HS-27A (cell line): ENCODE measurements at places on chromosomes 11 and 22.

DNA sequence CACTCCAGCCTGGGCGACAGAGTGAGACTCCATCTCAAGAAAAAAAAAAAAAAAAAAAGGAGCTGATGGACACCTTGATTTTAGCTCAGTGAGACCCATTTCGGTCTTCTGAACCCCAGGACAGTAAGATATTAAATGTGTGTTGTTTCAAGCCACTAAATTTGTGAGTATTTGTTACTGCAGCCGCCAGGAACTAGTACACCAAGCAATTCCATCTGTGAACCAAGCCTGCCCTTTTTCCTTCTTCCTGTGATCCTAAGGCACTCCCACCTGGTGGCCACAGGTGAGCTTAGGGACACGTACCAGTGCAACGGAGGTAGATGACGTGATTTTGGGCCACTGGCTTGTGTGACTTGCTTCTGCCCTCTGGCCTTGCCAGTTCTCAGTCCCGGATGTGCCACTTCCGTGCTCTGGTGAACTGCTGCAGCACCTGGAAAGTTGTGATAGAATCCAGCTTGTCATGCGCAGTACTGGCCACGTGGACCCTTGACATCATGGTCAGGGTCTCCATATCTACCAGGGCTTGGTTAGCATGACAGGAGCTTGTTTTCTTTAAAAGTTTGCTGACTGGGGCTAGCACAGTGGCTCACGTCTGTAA lies 19.6 kb upstream of the ATXN10 start:
- DNase-seq, result no peak

GRCh38 chr11:128022007-128022368 lies 565.4 kb downstream of the ETS1 start:
- no peak for DNase-seq

DNA sequence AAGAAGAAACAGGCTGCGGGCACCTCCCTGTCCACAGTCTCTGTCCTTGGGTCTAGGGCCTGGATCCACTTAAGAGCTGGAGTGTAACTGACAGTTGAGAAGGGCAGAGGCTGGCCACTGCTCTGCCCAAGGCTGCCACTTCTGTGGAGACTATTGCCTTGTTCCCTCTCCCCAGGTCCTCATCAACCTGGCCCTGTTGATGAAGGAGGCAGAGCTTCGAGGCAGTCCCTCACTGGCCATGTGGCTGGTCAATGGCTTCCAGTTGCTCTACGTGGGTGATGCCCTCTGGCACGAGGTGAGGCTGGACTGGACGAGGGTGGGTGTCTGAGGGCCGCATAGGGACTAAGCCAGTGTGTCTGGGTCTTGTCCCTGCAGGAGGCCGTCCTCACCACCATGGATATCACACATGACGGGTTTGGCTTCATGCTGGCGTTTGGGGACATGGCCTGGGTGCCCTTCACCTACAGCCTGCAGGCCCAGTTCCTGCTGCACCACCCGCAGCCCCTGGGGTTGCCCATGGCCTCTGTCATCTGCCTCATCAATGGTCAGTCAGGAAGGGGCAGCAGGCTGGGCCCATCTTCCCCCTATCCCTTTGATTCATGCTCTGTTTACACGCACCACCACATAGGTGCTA lies 2.8 kb downstream of the ZNHIT2 start:
- no peak for DNase-seq

GRCh38 chr11:64876835-64877341 lies 1.5 kb downstream of the EHD1 start:
- peak; percentile 87 for DNase-seq

DNA sequence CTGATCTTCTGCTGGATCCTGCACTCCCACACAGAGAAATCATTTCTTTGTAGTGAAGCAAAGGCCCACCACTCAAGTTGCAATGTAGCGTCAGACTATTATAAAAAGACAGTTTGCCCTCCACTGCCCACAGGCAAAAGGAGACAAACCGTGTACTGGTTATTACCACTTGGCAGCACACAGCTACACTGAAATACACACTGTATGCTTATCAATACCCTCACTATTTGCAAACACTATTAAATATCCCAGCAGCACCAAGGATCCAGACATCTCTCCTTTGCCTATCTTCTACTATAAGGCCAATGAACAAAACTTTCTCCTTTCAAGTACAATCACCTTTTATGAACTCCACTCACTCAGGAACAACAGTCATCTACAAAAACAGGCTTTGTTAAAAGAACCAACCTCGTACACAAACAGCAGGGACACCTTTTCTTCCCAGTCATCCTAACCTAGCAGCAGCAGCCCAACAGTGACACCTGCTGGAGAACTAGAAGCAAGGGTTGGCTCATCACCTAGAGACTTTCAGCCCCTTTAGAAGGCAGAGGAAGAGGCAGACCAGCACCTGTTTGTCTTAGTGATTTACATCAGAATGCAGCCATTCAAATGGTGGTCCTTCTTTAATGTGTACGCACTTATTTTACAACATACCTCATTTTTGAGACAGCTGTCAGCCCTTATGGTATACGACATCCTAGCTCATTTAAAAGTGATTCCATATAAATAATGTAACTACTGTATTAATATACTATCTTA lies 56.1 kb downstream of the AMBRA1 start:
- DNase-seq, result no peak

GRCh38 chr22:24087071-24087795 lies 76.1 kb downstream of the CABIN1 start:
- DNase-seq, result no peak

- DNase-seq, result no peak
These were observed 10.8 kb upstream of the IFITM3 start for GRCh38 chr11:331358-332060.

GRCh38 chr11:1762537-1763302 lies 1.0 kb downstream of the CTSD start:
- DNase-seq, result no peak
